ENCODE measurements at places on chromosomes 7 and 10.

DNA sequence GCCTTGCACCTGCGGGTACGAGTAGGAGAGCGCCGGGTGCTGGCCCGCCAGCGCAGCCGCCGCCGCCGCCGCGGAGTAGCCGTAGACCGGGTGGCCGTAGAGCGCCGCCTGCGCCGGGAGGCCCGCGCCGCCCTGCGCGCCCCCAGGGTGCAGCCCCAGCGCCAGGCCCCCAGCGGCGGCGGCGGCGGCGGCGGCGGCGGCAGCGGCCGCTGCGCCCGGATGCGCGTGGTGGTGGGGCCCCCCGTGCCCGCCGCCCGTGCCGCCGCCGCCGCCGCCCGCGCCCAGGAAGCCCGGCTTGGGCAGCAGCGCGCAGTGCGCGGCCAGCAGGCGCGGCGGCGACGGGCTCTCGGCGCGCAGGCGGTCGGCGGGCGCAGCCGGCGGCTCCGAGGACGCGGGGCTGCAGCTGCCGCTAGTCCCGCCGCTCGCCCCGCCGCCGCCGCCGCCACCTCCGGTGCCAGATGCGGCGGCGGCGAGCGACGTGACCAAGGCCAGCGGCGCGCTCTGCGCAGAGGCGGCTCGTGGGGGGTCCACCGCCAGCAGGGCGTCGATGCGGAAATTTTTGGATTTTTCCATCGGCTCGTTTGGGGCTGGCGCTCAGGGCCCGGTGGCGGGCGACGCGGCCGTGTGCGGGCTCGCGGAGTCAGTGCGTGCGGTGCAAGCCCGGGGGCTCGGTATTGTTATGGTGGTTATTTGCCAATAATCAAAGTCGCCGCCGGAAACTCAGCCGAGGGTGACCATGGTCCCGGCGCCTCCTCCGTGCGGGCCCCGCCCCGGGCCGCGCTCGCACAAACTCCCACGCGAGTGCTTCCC is 480 bp downstream of the MNX1 start:
- no peak for DNase-seq

- no peak for DNase-seq
Observed at GRCh38 chr10:132096223-132096622, 30.5 kb downstream of the JAKMIP3 start.

- DNase-seq: no peak
Observed at GRCh38 chr7:132311733-132312132, 264.5 kb downstream of the PLXNA4 start.

DNA sequence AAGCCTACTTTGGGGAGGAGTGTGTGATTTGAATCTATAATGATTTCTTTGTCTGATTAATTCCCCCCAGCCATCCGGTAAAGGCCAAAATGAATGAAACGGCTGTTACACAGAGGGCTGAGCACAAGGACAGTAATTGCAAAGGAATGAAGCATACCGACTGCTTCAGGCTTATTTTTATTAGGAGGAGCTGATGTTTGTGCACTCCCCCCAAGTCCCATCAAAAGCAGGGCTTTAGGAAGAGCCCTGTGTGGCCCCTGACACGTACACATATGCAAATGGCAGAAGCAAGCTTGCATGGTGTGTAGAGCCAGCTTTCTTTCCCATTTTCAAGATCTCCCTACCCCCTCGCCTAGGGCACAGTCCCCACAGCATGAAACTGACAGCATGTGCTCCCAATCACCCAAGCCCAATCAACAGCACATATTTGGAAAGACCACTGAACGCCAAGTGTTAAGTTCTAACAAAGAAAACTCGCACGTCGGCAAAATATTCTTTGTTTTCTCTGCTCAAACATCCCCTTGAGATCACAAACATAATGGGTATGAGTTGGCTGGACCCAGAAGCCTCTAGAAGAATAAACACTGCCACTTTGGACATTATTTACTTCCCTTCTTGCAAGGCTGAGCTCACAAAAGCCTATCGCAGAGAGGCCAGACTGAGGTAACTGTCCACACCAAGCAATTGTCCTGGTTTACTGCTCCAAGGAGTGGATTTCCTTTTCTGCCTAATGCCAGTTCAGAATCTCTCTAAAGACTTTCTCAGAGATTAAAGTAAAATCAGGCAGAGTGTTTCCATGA is 143.0 kb downstream of the CUBN start:
- no peak for DNase-seq

DNA sequence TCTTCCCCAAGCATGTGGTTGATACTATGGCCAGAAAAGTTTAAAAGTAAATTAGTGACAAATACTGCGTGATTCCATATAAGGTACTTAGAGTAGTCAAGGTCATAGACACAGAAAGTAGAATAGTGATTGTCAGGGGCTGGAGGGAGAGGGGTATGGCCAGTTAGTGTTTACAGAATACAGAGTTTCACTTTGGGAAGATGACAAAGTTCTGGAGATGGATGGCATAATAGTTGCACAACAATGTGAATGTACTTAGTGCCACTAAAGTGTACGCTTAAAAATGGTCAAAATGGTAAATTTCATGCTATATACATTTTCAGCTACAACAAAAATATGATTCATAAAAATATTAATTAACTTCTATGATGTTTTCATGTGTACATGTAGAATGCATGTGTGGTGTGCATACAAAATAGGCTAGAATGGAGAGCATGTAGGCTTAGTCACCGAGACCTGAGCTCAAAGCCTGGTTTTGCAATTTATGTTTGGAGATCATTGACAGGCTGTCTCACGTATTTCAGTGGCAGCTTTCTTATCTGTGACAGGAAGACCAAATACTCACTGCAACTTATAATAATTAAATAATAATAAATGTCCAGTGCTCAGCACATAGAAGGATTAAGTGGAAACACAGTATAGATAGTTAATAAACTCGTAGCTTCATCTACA is 625.6 kb downstream of the SUGCT start:
- DNase-seq: no peak

- DNase-seq: no peak
Observed at GRCh38 chr7:109641445-109641844, 1071.8 kb downstream of the DNAJB9 start.
